Melanocyte of skin (primary cell): ENCODE measurements at places on chromosomes 5 and 9. TPM values are rescaled to one million over a fixed set of nuclear protein-coding genes. Genes with fewer than 3 reads are reported as not detected.

ZNF608 gene
- 22.3 and 24.2 TPM in 2 replicates for total RNA-seq

CLIC3 gene
- not detected in 2 replicates for total RNA-seq

PCDHGA7 gene
- 1.0 and 4.4 TPM in 2 replicates for total RNA-seq

NPM1 gene
- total RNA-seq, result 609 and 1,208 TPM in 2 replicates

QRFP gene
- total RNA-seq, result not detected in 2 replicates

CEL gene
- under 0.01 and 0.36 TPM in 2 replicates for total RNA-seq

ST8SIA4 gene
- 0.33 and 0.93 TPM in 2 replicates for total RNA-seq

FOXD4 gene
- total RNA-seq, result under 0.01 TPM in 1 of 2 replicates, not detected in the other

ECM2 gene
- total RNA-seq, result under 0.01 TPM in 1 of 2 replicates, not detected in the other

CAMK2A gene
- 0.33 and 0.62 TPM in 2 replicates for total RNA-seq
